ENCODE measurements at places on chromosomes 3 and 15.
A peak's percentile ranks its signal among the peaks of the same experiment; 100 is the strongest.

GRCh38 chr15:39213385-39213840 is 367.5 kb upstream of the THBS1 start:
- DNase-seq: no peak

DNA sequence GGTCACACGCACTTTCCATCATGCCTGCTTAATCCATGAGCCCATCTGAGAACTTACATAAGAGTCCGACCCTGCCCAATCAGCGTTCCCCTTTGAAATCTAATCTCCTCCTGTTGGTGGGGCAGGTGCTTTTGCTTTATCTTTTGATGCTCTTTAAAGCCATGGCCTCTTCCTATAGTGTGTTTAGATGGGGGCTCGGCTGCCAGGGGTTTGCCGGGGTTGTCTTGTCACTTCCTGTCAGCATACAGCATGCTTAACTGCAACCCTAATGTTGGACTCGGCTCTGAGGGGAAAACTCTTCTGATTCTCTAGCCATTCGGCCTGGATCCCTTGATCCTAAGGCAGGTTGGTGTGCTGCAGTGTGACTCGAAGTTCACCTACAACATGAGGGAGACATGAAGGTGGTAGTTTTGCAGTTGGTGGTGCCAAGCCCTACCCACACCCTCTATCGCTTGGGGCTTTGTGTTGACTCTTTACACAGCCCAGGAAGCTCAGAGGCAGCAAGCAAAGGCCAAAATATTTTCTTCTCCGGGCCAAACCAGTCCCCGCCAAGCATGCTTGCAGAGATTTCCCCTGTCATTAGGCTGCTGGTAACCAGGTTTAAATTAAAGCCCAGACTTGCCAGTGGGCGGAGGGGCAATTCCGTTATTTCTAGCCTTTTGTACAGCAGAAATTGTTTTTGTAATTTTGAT is 218.7 kb downstream of the FEZF2 start:
- no peak for DNase-seq

DNA sequence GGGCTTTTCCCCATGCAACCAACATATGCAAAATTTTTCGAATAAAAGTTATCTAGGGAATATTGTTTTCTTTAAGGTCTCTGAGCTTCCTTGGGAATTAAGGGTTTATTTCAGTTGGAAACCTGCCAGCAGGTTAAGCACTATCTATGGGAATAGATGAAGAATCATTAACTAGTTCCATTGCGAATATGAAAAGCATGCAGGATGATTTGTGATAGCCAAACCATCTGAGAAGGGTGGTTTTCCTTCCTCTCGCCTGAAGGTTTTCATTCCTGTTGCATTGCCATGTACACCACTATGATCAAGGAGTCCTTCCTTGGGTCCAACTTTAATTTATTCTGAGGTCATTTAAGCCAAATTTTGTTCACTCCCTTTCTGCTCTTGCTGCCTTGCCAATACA is 184.9 kb downstream of the NR2F2 start:
- no peak for DNase-seq

- DNase-seq: no peak
Observed at GRCh38 chr3:55511895-55512570, 24.9 kb upstream of the WNT5A start.

DNA sequence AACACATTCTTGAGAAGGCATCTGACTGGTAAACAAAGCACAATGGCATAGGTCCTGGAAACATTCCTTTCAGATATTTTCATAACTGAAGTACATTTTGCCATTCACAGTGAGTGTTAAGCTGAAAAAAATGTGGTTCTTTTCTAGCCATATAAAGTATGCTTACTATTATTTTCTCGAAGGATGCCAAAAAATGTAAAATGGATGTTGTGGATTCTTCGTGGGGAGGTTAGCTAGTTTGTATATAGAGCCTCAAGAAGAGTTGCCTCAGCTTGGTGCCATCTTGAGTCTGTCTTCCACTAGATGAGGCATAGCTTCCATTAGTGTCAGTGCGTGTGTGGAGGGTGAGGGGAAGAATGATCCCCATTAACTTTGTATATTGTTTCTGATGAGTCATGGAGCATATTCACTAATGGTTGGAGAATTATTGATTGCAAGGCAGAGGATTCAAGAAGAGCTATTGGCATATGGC is 4.1 kb downstream of the MBNL1 start:
- no peak for DNase-seq

- no peak for DNase-seq
Observed at GRCh38 chr15:57732526-57733331, 26.2 kb downstream of the POLR2M start.

DNA sequence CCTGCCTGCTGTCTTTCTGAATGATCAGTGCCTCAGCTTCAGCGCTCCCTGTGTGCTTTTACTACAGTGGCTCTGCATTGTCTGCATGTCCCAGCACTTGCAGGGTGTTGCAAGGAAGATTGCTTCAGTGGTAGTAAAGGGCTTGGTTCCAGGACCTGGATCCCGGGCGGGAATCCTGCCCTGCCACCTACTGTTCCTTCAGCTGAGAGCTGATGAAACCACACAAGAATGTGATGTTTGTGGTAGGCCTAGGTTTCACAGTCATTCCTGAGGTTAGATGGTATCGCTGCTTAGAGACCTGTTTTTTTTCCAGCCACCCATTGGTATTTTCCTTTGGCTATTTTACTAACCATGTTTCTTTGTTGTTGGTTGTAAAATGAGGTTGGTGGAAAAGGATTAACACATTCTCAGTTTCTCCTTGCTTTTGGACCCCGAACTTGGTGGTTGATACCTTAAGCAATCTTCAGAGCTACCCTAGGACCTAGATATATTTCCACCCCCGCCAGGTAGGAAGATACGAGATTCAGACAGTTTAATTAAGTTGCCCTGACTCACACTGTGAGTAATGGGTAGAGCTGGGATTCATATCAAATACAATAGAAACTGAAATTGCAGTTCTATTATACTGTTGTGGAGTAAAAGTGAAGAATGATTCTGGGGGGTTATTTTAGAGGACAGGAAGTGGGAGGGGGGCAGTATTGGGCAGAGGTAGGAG is 11.4 kb downstream of the GPR87 start:
- peak; percentile 57 for DNase-seq

DNA sequence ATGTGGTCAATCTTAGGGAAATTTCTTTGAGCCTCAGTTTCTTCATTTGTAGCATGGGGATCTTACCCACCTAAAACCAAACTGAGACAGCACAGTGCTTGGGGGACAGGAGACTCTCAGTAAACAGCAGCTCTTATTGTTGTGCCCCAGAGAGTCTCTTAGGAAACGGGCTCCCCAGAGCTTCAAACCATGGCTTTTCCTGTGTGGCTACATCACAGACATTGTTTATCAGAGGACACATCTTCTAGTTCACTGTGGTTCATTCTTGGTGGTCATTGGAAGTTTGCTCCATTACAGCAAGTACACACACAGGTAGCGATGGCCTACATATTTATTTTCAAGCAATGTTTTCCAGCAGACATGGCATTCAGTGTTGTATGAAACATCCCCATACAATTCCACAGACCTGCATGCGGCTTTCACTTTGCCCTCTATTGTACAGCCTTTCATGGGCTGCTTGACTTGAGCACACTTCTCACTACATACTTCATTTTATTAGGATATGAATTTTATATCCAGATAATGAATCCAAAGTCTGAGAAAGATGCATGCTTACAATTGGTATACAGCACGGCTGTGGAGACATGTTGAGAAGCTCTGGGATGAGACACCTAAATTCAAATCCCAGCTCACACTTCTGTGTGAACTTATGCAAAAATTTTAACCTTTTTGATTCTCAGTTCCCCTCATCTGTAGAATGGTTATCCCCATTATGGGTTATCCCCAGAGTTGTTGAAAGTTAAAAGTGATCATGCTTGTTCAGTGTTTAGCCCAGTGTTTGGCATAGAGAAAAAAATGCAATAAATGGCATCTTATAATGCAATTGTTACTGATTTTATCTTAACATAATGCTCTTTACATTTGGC is 84.8 kb upstream of the ICE2 start:
- no peak for DNase-seq

GRCh38 chr15:33460166-33460805 is 149.5 kb downstream of the RYR3 start:
- no peak for DNase-seq

- DNase-seq: no peak
Observed at GRCh38 chr15:62498712-62499111, 333.6 kb upstream of the C2CD4B start.

- no peak for DNase-seq
Observed at GRCh38 chr3:143228405-143228804, 108.8 kb downstream of the CHST2 start.

DNA sequence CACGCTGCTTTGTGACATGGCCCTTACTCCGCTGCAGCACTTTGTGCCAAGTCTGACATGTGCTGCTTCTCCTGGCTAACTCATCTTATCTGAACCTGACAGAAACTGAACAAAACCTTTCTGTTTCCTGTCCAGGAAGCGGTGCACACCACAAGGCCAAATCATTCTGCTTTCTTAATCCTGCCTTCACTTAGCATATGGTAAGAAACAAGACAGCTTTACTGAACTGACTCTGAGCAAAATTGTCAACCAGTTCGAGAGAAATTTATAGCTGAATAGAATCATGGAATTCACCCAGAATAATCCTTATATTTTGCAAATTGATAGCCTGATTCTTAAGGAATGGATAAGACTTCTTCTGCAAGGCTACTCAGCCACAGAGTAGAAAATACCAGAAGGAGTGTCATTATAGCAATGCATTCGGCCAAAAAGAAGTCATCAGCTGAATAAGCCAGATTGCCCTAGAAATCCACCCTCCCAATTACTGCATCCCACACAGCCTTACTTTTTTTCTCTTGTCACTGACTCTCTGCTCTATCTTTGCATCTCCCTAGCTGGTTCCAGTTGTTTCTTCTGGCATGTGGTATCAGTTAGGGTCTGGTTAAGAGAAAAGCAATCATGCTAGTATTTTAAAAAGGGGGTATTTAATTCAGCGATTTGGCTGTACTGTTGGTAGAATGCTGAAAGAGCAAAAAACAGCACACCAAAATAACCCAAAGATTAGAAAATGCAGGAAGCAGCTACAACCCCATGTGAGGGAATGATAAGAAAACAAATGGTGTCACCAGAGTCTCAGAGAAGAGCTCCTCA is 41.6 kb upstream of the STRIT1 start:
- DNase-seq: no peak

GRCh38 chr3:134707908-134708597 is 57.2 kb upstream of the KY start:
- DNase-seq: no peak

Measured in activated naive CD4-positive, alpha-beta T cell treated with anti-CD3 and anti-CD28 coated beads, Interleukin-2, amount 50 U/mL, for 72 hours (primary cell).